NCI-H446 treated with DMSO at 0.1 percent for 48 hours (cell line): ENCODE measurements at places on chromosomes 7 and 10.

DNA sequence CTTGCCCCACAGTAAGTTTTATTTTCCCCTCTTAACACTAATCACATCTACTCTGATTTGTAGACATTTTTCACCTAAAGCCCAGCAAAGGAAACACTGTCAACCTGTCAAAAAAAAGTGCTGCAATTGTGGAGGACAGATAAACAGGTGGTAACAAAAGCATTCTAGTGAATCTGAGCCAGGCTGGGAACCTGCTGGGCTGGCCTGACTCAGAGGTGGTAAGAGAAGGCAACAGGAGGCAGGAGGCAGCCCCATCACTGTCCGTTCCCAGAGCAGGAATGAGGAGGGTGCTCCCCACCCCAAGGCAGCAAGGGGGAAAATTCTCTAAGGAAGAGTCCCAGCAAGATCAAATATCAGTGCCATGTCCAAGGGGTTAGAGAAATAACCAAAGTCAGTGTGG lies 19.5 kb upstream of the HERPUD2 start:
- DNase-seq: no peak

- peak; percentile 32 for DNase-seq
These were observed 432 bp downstream of the TMEM248 start for GRCh38 chr7:66921396-66921917.

DNA sequence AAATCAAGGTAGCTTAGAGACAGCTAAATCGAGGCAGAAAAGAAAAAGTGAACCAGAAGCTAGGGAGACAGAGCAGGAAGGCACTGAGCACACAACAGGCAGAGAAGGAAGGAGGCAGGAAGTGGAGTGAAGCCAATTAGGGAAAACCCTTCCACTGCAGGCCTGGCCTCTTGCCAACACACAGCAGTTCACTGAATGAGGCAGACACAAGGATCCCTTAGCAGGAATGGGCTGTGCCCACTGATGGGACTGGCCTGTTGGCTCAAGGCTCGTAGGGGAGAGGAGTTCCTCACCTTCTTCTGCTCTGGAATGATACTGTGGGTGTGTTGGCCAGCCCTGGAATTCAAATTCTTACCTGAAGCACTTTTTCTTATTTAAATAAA lies 220.3 kb upstream of the STK17A start:
- DNase-seq: no peak

DNA sequence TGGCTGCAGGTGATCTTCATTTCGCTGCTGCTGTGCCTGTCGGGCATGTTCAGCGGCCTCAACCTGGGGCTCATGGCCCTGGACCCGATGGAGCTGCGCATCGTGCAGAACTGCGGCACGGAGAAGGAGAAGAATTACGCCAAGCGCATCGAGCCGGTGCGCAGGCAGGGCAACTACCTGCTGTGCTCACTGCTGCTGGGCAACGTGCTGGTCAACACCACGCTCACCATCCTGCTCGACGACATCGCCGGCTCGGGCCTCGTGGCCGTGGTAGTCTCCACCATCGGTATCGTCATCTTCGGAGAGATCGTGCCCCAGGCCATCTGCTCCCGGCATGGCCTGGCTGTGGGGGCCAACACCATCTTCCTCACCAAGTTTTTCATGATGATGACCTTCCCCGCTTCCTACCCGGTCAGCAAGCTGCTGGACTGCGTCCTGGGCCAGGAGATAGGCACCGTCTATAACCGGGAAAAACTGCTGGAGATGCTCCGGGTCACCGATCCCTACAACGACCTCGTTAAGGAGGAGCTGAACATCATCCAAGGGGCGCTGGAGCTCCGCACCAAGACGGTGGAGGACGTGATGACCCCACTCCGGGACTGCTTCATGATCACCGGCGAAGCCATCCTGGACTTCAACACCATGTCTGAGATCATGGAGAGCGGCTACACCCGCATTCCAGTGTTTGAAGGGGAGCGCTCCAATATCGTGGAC lies 1.3 kb downstream of the CNNM2 start:
- DNase-seq: no peak

DNA sequence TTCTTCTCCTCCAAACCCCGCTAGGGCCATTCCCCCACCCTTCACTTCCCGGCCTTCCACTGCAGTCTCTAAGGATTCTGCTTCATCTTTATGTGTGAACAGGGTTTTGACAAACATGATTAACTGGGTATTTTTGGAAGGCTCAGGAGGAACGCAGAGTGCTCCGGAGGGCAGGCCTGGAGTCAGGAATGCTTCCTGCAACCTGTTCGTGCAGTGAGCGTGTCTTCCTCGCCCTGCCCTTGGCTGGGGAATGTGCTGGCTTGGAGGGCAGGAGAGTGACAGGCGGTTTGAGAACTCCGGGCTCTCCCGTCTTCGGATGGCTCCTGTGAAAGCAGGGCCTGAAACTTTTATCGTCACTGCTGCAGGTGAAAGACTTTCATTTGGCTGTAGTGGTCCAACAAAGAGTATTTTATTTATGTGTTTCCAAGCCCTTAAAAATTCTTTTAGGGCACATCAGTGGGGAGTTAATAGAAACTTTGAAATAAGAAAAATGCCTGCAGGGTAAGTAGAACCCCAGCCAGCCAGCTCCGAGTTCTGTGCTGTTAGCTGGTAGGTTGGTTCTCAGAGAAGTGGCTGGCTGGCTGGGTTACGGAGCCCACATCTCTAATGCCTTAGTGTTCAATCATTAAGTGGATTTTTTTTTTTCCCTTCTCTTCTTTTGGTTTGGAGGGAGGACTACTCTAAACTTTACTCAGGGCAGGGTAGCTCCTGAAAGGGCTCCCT lies 51.0 kb downstream of the TCF7L2 start:
- DNase-seq: no peak

GRCh38 chr7:127884066-127884559 lies 147.1 kb downstream of the LRRC4 start:
- DNase-seq: no peak

DNA sequence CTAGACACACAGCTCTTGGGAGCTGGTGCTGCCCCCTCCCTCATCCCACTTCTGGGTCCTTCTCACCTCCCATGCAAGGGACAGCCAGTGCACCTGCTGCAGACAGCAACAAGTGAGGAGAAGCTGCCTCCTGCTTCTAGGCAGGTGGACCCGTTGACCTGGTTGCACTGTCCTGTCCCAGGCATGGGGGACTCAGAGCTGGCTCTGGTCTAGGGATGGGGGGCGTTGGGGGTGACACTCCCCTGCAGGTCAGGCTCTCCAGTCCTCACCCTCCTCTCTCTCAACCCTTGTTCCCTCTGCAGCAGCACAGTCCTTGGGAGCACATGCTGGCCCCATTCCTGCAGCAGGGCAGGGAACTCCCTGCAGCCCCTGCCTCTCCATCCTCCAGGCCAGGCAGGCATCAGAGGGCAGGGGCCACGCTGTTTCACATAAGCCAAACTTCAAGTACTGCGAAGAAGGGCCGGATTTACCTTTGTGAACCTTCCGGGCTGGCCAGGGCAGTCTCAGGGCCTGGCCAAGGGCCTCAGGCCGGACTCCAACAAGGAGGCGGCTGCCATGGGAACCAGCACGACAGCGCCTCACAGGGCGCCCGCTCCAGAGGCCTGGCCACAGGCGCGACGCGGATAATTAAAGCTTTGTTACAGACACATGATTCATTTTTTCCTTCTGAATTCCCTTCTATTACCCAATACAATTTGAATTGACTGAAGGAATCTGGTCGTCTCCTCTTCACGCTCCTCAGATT lies 48.5 kb downstream of the RASGEF1A start:
- DNase-seq: no peak

GRCh38 chr10:71766717-71767419 lies 6.5 kb downstream of the VSIR start:
- no peak for DNase-seq
